ENCODE measurements at places on chromosomes 16 and 17.

- no peak for DNase-seq
Measured at GRCh38 chr16:89986600-89986999, 32.7 kb downstream of the DBNDD1 start.

GRCh38 chr16:84531671-84532111, 27.2 kb upstream of the MEAK7 start:
- DNase-seq, result no peak

GRCh38 chr16:60329108-60329507, 1595.0 kb upstream of the GOT2 start:
- no peak for DNase-seq

DNA sequence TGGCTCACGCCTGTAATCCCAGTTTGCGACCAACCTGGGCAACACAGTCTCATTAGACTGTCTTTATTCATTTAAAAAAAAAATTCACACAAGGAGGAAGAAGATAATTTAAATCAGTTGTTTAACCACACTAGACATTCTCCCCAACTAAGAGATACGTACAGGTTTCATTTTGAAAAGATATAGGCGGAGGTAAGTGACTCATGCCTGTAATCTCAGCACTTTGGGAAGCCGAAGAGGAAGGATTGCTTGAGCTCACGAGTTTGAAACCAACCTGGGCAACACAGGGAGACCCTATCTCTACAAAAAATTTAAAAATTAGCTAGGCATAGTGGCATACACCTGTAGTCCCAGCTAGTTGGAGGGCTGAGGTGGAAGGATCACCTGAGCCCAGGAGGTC, 5.3 kb downstream of the CMTM4 start:
- no peak for DNase-seq

DNA sequence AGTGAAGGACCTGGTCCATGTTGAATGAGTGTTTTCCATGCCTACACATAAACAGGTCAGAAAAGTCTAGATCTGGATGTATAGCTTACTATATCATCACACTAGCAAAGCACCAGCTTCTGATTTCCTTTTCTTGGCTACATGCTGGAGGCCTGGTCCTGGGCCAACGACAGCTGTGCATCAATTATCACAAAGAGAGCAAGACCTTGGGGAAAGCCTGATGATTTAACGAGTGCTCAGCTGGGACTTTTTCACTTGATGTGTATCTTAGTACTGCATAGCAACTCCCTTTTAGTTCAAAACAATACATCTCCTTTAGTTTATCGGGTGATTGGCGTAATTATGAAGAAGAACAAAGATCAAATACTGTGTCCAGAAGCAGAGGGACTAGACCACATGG, 358.2 kb downstream of the KIF2B start:
- DNase-seq, result no peak

DNA sequence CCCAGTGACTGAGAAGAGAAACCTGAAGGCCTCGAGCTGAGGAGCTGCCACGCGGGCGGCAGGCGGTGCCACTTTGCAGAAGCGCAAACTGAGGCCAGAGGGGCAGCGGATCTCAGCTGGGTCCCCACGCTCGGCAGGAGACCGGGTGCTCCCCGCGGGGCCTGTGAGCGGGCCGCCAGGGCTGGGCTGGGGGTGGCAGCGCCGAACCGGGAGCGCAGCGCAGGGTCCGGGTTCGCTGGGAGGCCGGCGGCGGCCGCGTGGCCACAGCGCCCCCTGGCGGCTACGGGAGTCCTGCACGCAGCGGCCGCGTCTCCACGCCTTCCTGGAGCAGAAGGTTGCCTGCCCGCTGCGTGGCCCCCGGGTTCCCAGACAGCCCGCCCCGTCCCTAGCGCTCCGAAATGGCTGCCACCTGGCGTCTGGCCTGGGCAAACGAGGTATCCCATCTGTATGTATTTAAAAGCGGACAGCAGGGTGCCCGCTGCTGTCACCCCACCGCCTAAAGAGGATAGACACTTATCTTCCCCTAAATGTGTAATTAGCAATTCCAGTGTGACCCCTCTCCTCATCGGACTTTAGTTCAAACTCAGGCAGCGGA, 96.1 kb upstream of the CDH5 start:
- DNase-seq, result peak; percentile 32

GRCh38 chr16:49782405-49782804, 73.5 kb downstream of the ZNF423 start:
- DNase-seq, result no peak

- peak; percentile 39 for DNase-seq
Measured at GRCh38 chr17:50361561-50362480, 11.2 kb downstream of the MRPL27 start.

- no peak for DNase-seq
Measured at GRCh38 chr16:23859713-23860269, 24.0 kb downstream of the PRKCB start.

DNA sequence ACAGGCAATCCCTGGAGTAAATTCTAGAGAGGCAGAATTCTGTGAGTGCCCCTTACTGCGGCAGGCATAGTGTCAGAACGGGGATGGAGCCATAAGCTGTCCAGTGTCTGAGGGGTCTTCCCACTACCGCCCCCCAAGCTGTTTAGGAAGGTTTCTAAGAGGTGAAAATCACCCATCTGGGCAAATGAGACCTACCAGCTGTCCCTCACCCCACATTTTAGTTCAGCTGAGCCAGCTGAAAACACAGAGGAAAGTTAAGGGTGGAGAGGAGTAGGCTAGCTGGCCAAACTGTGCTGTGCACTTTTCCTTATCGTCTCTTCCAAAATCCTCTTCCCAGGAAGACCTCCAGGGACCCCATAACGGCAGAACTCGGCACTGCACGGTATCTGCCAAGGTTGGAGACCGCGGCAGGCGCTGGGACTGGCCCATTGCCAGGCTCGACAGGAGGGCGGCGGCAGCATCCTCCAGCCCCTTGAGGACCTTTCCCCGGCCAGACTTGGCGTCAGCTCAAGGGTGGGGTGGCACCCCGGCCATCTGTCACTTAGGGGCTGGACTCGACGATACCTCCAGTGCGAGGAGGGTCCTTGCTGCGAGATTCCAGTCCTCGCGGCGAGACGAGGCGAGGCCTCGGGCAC, 955 bp downstream of the ACLY start:
- peak; percentile 45 for DNase-seq

- no peak for DNase-seq
Measured at GRCh38 chr16:1470481-1471251, 4.2 kb downstream of the CLCN7 start.

DNA sequence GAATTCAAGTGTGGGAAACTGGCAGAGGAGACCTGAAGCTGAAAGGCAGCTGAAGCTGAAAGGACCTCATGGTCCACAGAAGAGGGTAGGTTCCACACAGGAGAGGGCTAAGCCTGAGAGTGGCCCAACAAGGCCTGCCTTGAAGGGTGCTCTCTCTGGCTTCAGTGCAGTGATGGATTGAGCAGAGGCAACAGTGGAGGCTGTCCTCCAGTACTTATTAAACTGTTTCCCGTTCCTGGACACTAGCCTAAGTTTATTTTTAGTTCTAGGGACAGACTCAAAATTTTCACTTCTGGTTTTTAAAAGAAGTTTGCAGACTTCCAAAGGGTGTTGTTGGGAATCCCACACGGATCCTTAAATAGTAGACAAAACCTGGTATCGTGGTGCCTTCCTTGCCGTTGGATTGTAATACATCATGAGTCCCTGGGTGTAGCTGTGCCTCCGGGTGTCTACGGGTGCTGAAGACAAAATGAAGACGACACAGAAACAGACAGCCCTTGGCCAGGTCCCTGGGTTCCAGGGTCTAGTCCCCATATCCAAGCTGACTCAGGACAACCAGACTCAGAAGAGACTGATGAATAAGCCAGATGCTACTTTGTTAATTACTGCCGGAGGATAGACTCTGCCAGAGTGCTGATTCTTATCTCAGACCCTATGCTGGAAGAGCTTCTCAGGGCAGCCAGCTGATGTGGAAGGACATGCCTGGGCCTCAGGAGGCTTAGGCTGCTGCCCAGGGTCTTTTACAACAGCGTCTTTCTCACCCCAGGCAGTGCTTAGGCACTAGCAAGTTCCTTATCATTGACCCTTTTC, 7.1 kb upstream of the CMTM4 start:
- no peak for DNase-seq

DNA sequence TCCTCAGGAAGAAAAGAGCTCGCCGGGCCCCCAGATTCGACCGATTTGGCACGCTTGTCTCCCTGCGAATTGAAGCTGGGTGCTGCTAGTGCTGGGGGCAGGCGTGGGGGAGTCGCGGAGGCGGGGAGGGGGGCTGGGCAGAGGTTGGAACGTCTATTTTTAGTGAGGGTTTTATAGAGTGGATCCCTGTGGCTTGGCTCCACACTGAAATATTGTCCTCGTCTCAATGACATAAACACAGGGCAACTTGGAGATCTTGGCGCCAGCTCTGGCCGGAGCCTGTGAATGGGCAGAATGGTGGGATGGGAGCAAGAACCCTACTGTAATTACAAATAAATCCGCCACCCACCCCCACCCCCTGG, 15.7 kb upstream of the NOG start:
- no peak for DNase-seq

GRCh38 chr16:1610899-1611632, 806 bp downstream of the IFT140 start:
- no peak for DNase-seq

GRCh38 chr17:61205931-61206330, 193.7 kb upstream of the TBX2 start:
- no peak for DNase-seq
